ENCODE measurements at places on chromosomes 6 and 20.

- no peak for DNase-seq
These were observed 86.2 kb downstream of the LCA5 start for GRCh38 chr6:79450984-79451383.

DNA sequence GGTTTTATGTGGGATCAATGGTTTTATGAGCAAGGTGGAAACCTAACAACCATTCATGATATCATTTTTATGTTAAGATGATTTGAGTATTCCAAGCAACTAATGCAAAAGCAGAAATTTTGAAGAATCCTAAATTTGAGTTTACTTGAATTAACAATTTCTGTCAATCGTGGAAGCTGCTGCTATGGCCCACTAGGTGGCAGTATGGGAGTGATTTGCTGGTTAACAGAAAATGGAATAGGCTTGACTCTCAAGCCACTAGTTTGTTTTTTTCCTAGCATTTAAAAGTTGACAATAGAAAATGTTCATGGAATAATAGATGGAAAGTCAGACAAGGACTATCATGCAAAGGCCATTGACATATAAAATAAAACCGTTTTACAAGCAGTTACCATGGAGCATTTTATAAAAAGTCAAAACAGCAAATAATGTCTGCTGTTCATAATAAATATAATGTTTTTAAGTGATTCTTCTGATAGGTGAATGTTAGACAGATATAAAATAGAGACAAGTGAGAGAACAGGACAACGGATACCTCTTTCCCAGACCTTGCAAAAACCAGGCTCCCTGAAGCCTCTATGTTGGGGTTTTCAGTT, 43.0 kb upstream of the TMEM200A start:
- peak; percentile 19 for DNase-seq

DNA sequence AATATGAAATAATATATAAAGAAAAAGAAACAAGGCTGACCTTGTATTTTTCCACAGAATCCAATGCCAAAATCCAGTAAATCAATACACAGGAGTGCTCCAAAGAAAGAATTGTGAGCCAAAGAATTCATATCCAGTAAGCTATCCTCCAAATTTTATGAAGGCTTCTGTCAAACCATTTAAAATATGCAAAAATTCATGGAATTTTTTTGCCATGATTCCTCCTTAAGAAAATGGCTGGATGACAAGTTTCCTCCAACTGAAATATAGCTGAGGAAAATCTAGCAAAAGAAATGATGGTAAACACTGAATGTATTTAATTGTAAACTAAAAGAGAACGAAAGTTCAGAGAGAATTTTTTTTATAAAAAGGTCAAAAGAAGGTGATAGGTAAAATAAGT, 290.3 kb downstream of the UBE3D start:
- DNase-seq = no peak

DNA sequence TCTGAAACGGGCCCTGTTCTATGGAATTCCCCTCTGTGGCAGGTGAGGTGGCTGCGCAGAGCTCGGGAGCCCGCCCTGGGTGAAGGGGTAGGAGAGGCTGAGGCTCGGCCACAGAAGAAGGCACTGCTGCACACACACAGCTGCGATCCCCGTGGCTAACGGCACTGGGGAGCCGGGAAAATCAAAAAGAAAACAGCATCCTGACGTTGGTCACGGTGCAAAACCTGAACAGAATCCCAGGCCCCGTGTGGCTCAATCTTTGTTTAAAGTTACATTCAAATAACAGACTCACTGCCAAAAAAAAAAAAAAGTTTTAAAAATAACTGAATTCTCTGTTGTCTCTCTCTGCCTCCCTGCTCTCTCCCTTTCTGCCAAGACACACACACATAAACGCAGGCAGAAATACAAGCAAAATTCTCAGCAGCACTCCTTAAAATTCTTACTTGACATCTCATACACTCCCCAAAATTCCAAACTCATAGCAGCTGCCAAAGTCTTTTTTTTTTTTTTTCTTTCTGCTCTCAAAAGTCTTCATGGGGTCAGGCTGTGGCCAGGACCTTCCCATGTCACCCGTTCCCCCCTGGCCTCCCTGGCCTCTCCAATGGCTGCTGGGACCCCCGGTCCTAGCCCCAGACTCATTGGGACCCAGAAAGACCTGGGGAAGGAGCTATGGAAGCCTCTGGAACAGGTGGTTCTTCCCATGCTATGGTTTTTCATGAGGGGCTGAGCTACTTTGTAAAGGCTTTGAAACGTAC, 248.8 kb downstream of the TTLL2 start:
- no peak for DNase-seq

DNA sequence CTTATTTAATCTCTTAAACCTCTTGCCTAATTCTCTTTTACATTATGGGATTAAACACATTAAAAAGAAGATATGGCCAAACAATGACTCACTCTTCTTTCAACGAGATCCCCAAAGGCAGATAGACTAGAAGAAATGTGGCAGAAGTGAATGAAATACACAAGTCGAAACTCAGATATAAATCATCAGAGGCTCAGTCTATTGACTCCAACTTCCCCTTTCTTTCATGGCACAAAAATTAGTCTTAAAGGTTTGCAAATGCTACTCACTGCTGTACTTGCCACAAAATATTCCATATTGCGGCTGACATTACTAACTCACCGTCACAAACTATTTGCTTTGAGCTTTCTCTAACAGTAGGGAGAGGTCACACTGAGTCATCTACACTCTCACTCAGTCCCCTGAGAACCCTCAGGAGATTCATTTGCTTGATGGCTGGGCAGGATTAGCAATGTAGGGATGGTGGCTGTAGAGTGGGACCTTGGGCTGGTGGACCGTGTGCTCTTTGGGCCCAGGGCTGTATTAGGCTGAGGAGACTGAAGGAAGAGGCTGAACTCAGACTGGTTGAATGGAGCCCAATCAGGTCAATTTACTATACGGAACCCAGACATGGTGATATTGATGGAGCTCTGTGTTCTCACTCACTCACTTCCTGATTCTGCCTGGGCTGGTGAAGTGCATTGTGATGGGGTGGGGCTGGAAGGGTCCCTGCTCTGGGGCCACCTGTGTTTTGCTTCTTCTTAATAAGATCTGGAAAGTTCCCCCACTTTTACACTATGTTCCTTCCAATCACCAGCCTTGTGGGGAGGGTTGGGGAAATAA, 42.8 kb upstream of the UBR2 start:
- no peak for DNase-seq

DNA sequence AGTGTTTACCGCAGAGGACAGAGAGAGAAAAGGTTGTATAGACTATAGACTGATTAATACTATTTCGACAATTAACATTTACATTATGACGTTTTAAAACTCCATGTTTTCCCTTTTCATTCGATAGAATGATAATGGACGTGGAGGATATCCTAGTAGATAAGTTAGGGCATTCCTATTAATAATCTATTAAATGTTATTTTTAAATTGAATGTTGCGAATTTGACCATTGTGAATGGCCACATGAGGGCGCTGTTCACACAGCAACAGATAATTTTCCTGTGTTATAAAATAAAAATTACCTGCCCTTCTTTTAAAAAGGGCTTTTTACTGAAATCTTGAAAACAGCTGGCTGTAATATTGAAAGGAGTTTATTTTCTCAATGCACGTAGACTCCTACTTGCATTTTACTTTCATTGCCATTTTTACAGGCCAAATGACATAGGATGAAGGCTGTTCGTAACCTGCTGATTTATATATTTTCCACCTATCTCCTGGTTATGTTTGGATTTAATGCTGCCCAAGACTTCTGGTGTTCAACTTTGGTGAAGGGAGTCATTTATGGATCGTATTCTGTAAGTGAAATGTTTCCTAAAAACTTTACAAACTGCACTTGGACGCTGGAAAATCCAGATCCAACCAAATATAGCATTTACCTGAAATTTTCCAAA, 3.3 kb downstream of the ADGRB3 start:
- peak; percentile 30 for DNase-seq

DNA sequence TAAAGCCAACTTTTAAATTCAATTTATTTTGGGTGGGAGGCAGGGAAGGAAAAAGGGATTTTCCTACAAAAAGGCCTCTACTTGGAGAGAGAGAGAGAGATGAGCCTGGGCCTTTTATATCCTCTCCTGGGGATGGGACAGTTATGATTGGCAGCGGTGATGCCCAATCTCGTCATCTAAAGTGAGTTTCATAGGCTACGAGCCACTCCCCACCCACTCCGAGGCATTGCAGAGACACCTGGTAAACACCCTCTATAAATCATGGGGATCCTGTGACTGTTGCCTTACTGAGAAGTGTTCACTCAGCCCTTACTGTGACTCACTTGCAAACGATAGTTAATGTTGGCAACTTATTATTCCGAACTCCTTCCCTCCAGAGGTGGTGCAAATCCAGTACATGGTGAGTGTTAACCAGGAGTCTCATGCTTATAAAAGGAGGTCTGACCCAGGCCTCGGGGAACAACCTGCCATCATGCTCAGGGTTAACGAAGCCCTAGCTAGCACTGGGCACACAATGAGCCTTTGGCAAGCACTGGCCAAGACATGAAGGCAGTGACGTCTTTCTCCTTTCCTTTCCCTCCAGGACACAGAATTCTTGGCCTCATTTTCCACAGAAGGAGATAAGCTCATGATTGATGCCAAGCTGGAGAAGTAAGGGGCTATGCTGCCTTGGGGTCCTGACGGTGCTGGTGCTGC, 20.5 kb downstream of the BPIFB4 start:
- no peak for DNase-seq

DNA sequence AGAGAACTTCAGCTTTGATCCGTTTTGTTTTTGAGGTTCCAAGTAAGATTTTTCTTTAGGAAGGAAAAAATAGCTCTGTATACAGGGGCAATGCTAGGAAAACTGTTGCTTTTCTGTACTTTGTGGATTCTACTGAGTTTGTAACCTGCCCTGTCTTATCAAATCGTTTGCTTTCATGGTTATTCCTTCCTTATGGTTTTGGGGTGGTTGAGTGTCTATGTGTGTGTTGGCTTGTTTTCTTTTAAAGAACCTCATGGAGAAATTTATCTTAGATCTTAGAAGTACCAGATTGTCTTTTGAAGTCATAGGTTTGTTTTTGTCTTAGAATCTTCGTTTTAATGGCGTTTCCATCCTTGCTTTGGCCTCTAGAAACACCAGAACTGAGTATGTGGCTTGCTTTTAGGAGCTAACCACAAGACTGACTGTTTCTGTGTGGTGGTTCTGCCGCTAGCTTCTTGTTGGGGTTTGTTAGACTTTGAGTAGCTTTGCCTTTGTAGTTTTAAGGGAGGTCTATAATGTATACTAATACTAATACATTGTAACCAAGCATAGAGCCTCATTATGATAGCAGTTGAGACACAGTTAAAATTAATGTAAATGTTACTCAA, 86.8 kb downstream of the RPP40 start:
- DNase-seq = no peak

GRCh38 chr6:118621799-118622470, 29.5 kb downstream of the CEP85L start:
- no peak for DNase-seq

DNA sequence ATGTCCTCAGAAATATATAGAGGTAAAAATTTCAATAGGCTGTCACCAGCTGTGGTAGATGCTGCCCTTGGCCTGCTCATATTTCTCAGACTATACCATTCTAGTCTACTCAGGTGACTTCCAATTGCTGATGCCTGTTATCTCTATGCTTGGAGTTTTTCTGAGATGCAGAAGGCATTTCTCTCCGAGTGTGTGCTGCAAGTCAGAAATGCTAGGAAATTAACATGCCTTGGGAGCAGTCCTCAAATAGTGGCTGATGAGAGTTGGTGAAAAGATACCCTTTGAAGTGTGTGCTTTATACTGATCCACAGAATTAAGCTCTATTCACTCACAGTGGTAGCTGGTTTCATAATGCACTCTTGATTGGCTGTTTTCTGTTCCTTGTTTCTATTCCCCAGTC, 43.2 kb upstream of the PKIB start:
- no peak for DNase-seq

DNA sequence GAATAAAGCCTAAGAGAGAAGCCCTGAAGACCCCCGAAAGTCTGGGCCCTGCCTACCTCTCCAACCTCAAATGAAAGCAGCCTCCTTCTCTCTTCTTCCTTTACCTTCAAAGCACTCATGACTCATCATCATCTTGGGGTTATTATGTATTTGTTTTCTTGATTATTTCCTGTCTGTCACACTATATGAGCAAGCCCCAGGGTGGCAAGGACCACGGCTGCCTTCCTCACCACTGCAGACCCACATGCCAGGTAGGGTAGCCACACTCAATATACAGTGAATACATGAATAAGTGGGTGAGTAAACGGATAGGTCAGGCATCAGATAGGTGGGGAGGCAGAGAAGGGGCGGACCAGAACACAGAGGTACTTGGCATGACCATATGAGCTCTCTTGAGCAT, 8.8 kb downstream of the WFDC3 start:
- DNase-seq = no peak

GRCh38 chr20:8755340-8756118, 313.4 kb upstream of the PLCB4 start:
- DNase-seq = no peak

DNA sequence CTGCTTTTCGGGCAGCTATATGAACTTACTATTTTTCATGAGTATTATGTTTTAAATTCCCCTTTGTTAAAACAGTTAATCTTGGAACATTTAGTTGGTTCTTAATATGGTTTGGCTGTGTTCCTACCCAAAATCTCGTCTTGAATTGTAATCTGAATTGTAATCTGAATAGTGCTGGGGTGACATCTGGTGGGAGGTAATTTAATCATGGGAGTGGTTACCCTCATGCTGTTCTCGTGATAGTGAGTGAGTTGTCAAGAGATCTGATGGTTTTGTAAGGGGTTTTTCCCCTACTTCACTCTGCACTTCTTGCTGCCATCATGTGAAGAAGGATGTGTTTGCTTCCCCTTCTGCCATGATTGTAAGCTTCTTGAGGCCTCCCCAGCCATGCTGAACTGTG, 305.4 kb upstream of the MAP3K7 start:
- no peak for DNase-seq

DNA sequence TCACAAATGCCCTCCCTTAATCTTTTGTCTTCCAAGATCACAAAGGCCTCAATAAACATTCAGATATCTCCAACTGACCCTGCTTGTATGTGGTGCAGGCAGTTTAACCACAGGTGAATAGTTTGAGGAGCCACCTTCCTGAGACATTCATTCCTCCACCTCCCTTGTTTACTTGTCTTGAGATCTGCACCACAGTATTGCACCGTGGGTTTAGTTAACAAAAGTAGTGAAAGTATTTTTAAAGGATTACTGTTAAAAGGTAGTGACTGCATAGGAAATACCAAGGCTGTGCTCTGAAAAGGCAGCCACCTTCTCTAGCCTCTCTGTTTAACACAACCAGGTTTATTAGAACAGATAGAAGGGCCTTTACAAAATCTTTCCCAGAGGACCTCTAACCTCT, 46.5 kb downstream of the SESN1 start:
- no peak for DNase-seq

GRCh38 chr6:44567406-44567805, 179.9 kb downstream of the CDC5L start:
- no peak for DNase-seq
